Kidney (tissue), 22 donors: ENCODE measurements at places on chromosomes 7 and 10. TPM values are rescaled to one million over a fixed set of nuclear protein-coding genes. Genes with fewer than 3 reads are reported as not detected.

DNA sequence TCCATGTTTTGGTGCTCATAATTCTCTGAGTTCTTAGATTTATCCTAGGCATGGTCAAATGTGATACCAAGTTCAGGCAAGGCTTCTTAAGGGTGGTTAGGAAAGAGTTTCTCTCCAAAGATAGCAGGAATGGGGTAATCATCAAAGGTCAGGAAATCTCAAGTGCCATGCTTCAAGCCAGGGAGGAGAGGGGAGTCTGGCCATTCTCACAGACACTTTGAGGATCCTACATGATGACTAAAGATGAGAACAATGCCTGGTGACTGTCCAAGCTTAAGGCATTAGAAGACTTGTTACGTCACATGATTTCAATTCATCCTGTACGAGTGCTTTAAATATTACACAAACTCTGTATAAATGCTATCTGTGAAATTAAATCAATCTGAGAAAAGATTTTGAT is 59.4 kb downstream of the POM121L12 start:
- no peak for DNase-seq

GRCh38 chr7:90688810-90689209 is 92.7 kb downstream of the CDK14 start:
- DNase-seq = no peak

- no peak for DNase-seq
These were observed 846 bp downstream of the ANKRD26 start for GRCh38 chr10:27099448-27099847.

- DNase-seq = peak; percentile 86
These were observed 324.8 kb downstream of the SFMBT2 start for GRCh38 chr10:7085913-7086589.

- no peak for DNase-seq
These were observed 216.5 kb upstream of the PITRM1 start for GRCh38 chr10:3389130-3389529.

DNA sequence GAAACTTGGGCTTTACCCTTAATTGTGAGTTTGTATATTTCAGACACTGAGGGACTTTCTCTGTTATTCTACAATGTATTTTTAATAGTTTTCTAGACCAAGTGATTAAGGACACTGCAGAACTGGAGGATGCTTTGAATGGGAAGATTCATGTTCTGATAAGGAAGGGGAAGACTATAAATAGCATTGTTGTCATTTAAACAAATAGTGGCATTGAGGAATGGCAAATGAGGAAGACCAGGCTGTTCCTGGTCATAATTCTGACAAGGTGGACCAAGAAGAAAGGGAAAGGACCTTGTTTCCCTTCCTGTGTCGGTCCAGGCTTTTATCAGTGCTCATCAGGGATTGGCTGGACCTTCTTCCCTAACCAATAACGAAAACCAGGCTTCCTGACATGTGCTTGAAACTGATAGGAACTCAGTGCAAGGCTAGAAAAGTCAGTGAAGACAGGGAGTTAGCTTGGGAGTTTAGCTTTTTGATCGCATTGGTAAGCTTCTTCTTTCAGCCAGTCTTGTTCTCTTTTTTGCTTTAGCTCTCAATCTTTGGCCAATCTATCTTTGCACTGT is 116.2 kb downstream of the ITGA8 start:
- no peak for DNase-seq

- DNase-seq = no peak
These were observed 172.7 kb downstream of the CACNA2D1 start for GRCh38 chr7:82270870-82271269.

GRCh38 chr7:131827421-131827820 is 271.0 kb upstream of the PODXL start:
- DNase-seq = no peak

DNA sequence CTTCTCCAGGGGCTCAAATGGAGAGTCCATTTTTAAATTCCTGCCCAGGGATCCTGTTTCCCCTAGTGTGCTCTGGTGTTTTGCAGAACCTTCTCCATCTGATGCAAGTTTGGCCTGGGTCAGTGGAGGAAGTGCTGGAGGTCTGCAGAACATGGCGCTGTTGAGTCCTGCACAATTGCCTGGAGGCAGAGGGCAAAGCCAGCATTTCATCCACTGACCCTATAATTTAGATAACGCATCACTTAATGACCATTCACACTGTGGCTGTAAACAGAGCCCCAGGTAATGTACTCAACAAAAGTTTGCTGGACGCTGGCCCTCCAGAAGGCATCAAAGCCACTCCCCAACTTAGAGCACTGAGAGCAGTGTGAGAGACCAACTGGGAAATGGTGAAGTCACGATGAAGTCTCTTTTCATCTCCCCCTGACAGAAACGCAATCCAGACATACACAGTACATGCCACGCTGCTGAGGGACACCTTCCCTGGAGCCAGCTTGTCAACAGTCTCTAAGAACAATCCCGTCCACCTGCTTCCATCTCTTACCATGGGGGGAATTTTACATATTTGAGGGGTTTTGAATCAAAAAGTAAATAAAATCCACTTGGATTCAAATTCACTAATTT is 13.4 kb downstream of the C10orf71 start:
- no peak for DNase-seq

GRCh38 chr10:5959142-5959541 is 18.2 kb downstream of the IL15RA start:
- no peak for DNase-seq

- DNase-seq = no peak
These were observed 71.4 kb downstream of the AHR start for GRCh38 chr7:17369691-17370426.

GDF2 gene
- not detected for polyA plus RNA-seq

C10orf67 gene
- 1.1 TPM for polyA plus RNA-seq

GPR37 gene
- 0.60 TPM for polyA plus RNA-seq

AZGP1 gene
- polyA plus RNA-seq = 198 TPM

ARHGEF35 gene
- 9.5 TPM for polyA plus RNA-seq

SPDYE16 gene
- not detected for polyA plus RNA-seq

PRF1 gene
- polyA plus RNA-seq = 1.4 TPM

HABP2 gene
- polyA plus RNA-seq = 27.4 TPM

PRPS1L1 gene
- polyA plus RNA-seq = not detected
